ENCODE measurements at places on chromosomes 11 and 22.

DNA sequence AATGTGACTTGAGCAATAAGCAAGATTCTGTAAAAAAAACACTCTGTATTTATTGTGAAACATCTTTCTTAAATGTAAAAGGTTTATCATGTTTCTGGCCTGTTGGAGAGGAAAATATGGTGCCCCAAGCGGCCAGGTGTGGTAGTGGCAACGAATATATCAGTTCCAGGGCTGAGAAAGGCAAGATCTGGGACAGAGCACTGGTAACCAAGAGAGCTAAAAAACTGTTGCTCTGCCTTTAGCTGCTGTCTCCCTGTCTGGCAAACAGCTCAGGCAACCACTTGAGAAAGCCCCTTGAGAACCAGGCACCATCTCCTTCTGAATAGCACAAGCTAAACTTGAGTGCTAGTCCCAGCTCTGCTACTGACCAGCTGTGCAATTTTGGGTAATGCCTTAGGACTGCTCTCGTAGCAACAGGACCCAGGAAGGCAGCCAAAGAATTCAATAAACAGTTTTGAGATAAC lies 129.9 kb downstream of the KCNC1 start:
- no peak for DNase-seq

- DNase-seq: no peak
These were observed 20.7 kb upstream of the NAV2 start for GRCh38 chr11:19691815-19692500.

DNA sequence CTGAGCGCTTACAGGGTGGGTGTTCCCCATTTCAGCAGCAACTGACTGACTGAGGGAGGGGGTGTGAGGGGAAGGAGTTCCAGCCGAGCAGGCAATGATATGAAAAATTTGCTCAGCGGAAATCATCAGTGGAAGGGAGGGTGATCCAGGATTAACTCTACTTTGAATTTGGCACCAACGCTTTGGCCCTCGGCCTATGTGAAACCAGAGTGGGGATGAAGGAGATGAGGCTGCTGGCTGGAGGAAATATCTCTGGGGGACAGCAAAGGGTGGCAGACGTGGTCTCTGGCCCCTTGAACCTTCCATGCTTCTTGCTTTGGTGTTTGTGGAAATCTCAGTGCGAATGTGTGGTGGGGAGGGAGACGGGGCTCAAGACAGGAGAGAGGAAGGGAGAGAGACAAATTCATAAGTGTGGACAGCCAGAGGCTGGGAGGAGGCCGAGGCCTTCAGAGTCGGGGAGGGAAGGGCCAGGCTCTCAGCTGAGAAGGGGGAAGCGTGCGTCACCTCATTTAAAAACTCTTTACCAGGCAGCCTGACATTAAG lies 83.6 kb downstream of the FDX1 start:
- DNase-seq: no peak

GRCh38 chr11:111571829-111572501 lies 30.3 kb upstream of the SIK2 start:
- no peak for DNase-seq

GRCh38 chr22:24120044-24120443 lies 61.2 kb upstream of the SUSD2 start:
- no peak for DNase-seq

- DNase-seq: no peak
These were observed 70.1 kb upstream of the TTLL12 start for GRCh38 chr22:43256976-43257545.

DNA sequence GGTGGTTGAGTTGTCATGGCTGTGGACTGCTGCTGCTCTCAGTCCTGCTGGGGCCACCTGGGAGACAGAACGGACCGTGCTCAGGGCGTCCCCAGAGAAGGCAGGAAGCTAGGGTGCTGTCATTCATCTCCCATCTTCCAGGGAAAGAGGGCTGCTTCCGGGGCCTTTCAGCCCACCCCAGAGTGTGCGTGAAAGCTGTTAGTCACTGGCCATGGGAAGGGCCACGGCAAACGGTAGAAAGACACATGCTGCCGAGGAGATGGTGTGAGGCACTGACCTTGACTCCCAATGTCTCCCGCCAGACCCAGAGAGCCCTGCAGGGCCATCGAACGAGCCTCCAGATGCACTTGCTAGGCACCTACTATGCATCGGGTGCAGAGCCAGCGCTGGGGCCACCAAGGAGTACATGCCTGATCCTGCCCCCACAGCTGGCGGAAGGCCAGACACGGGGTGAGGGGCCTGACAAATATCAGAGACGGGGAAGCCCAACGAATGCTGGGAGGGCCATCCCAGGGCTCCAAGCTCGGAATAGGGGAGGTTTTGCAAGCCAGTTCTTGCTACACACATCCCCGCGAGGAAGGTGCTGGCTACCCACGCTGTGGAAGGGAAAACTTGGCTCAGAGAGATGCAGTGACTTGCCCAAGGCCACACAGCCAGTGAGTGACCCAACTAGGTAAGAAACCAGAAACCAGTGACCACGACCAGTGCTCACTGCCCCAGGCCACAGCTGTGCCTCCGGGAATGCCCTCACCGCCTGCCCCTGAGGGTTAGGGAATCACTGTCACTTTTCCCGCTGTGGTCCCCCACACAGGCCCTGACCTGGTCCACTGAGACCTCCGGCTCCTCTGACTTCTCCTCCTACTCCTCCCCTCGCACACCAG lies 10.1 kb downstream of the RAC2 start:
- no peak for DNase-seq

- no peak for DNase-seq
These were observed 435.5 kb downstream of the RAB38 start for GRCh38 chr11:87739766-87740165.

DNA sequence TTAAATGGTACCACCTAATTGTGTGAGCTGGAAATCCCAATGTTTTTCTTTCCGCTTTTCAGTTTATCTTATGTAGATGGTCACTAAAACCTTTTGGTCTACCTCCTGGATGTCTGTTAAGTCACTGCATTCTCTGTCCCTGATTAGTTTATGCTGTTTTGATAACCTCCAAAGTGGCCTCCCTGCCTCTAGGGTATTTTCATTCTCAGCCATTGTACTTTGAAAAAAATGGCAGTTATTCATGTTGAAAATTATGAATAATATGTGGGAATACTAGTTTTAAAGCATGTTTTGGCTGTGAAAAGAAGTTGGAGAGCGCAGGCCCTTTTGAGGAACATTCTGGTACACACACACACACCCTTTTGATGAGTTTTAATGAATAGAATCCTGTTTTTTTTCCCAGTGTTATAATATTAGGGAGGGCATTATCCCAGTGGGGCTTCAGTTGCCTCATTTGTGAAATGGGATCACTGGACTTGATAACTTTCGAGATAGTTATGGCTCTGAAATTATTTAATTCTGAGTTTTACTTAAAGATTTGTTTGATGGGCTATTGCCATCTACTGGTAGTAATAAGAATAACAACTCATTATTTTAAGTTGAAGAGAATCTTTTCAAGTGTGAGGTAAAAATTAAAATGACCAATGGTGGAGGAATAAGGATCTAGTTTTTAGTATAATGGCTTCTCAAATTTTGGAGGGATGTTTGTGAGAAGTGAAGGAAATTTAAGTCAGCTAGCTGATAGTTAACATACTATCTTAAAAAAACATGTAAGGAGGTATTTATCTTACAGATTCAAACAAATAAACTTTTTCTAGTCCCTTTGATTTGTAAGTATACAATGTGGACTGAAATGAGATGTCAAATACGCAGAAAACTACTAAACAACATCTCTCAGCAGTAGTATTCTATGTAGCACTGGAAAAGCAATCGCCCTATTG lies 3.9 kb downstream of the FDX1 start:
- DNase-seq: no peak

- no peak for DNase-seq
These were observed 25.8 kb upstream of the SLC22A12 start for GRCh38 chr11:64564947-64565889.

DNA sequence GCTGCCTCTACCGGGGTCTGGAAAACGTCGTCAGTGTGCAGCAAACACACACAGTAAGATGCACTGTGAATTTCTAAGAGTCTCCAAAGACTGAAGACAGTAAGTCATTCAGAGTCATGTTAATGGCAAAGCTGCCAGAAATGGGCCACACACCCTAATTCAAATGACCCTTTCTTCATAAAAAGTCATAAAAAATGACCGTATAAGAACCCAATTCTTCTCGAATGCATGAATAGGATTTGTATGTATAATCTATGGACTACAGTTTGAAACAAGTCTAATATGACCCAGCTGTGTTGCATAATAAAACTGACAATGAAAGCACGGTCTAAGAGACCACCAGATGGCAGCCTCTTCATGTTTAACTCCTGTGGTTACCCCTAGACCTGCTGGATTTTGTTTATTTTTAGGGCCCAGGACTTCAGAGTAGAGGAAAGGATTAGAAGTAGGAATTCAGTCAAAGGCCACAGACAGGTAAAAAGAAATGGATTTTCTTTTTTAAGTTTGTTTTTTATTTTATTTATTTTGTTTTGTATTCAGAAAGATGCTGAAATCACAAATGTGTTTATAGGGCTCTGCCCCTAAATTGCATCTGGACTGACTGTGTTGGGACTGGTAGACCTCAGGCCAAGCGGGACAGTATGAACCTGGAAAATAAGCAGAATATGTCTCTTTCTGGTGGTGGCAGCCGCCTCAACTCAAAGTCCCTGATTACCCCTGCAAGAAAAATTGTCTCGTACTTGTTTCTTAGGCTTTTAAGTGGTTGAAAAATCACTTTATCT lies 32.1 kb upstream of the SLC5A12 start:
- no peak for DNase-seq

DNA sequence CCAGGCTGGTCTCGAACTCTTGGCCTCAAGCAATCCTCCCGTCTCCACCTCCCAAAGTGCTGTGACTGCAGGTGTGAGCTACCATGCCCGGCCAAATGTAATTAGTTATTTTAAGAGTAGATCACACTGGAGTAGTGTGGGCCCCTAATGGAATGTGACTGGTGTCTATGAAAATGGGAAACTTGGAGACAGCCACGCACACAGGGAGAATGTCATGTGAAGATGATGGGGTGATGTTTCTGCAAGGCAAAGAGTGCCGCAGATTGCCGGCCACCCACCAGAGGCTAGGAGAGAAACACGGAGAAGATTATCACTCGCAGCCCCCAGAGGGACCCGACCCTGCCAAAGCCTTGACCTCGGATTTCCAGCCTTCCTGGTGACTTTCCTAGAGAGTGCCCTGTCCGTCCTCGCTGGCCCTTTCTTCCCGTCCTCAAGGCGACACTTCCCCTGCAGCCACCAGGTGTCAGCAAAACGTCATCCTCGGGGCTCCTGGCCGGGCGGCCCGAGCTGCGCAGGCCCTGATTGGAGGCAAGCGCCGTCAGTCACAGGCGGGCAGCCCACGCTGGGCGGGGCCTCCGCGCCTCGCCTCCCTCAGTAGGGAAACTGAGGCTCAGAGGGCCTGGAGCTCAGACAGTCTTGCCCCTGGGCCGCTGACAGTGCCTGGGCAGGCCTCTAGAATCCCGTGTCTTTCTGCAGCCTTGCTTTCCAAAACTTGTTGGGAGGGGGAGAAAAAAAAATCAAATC lies 16.3 kb downstream of the CRYBB2 start:
- DNase-seq: peak; percentile 26

DNA sequence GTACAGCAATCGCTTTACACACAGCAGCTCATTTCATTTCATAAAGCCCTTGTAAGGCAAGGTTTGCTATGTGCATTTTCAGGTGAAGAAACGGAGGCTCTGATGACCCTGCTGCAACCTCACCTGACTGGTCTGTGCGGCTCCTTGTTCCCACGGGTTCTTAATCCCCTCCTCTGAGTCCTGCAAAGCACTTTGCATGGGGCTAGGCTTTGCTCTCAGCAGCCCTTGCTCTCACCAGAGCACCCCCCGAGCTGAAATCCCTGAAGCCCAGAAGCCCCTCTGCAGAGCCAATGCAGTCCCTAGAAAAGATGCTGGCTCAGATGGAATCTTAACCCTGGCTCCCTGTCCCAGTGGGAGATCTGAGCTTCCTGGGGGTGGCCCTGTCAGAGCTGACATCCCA lies 11.0 kb upstream of the APOL6 start:
- no peak for DNase-seq

DNA sequence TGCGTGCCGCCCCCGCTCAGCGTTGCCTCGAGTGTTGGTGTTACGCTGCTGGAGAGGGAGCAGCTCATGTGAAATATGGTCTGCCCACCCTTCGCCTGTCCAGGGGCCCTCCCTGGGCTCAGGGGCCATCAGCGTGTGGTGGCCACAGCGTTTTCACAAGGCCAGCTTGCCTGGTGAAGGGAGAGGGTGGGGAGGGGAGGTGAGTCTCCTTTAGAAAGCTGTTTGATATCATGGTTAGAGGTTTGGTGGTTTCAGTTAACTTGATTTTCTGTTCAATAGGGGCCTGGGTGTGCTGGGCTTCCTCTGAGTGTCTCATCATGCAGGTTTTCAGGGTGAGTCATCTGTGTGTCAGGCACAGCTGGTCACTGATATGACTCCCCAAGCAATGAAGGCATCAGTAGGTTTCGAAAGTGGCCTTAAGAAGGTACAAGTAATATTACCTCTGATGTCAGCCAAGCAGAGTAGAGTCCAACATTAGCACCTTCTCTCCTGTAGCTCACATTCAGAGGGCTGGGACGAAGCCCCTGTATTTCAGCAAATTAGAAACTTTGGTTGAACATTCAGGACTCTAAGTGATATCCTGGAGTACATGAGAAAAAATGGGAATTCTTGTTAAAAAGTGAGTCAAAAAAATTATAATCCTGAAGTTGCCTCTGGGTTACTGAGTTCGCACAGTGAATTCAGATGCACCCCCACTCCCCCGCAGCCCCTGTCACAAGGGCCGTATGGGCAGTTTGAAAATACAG lies 172.5 kb downstream of the TBC1D22A start:
- DNase-seq: no peak

DNA sequence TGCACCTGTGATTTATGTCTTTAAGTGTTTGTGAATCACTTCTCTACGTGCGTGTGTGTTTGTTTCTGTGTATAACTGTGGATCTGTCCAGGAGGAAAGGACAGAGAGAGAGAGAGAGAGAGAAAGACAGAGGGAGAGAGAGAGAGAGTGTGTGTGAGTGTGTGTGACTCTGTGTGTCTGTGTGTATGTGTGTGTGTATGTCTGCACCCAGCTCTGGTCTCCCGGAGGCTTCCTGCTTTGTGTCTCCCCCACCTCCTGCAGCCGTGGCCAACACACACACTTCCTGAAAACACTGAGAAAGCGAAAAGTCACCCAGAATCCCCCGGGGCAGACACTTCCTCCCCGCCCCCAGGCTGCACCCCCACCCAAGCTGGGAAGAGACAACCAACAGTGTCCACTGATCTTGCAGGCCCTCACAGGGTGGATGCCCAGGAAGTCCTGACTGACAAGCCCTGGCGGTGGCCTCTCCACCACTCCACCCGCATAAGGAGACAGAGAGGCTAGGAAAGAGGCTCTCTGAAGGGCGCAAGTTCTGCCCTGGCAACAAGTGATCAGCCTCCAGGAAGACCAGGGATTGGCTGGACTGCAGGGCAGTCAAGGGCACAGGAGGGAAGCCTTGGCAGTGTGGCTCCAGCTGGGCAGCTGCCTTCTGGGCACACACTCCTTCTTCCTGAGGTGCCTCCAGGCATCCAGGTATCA lies 30.0 kb downstream of the ARAP1 start:
- peak; percentile 51 for DNase-seq

GRCh38 chr11:96658436-96658835 lies 268.6 kb downstream of the JRKL start:
- DNase-seq: no peak

DNA sequence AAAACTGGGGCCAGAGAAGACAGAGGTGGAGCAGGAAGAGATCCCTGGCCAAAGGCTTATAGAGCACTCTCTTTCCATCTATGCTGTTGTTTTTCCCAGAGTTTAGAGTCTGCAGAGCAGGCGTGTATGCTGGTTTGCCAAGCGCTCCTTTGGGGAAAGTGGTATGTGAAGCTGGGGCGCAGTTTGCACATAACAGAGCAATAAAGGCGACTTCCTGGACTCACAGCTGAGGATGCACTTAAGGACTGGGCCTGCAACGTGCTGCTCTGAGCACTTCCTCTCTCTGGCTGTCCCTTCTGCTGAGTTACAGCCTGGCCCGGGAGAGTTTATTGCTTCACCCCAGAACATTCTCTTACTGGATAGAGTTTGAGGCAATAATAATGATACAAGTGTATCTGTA lies 41.7 kb downstream of the THAP12 start:
- no peak for DNase-seq
